Colonic mucosa (tissue), 4 donors: ENCODE measurements at places on chromosomes 2 and 18. TPM values are rescaled to one million over a fixed set of nuclear protein-coding genes. Genes with fewer than 3 reads are reported as not detected.

Gene CCDC74B
- 0.64 TPM for total RNA-seq

Gene ATP8B1
- 359 TPM for total RNA-seq

Gene ADD2
- total RNA-seq, result 1.1 TPM

Gene GKN1
- not detected for total RNA-seq

Gene UGT1A3
- total RNA-seq, result 1.0 TPM

Gene CCDC148
- 0.49 TPM for total RNA-seq

Gene STARD6
- total RNA-seq, result not detected

Gene GPR155
- 1.3 TPM for total RNA-seq

Gene RAB31
- total RNA-seq, result 16.0 TPM

Gene TTN
- 1.8 TPM for total RNA-seq

GRCh38 chr18:58527952-58528287, 101.0 kb downstream of the ALPK2 start:
- no peak for DNase-seq

- DNase-seq, result no peak
Observed at GRCh38 chr2:284896-285492, 2.9 kb downstream of the ALKAL2 start.

- DNase-seq, result no peak
Observed at GRCh38 chr2:98539056-98539735, 69.1 kb downstream of the COA5 start.

DNA sequence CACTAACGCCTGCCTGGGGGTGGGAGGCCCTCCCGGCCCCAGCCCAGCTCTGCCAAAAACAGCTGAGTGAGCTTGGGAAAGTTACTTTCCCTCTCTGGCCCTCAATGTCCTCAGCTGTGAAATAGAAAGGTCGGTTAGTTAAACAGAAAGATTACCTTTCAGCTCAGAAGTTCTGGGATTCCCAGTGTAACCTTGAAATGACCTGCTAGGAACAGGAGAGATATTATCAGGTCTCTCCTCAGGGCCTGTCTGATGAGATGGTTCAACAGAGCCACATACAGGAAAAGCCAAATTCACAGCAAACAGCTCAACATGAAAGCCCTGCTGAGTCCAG, 68.8 kb downstream of the LBH start:
- DNase-seq, result no peak

GRCh38 chr2:70748002-70748784, 19.8 kb downstream of the ADD2 start:
- no peak for DNase-seq

DNA sequence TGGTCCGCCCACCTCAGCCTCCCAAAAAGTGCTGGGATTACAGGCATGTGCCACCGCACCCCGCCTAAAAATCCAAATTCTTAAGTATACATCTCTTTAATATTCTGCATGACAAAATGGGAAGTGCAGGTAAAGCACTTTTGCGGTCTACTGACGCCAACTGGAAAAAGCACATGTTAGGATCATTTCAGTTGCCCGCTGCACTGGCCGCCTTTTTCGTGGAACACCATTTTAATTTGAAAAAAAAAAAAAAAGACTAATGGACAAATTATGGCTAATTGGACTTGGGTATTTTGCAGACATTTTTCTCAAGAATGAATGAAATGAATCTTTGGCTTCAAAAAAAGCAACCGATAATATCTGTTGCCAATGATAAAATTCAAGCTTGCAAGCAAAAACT, 129.3 kb upstream of the GPC1 start:
- no peak for DNase-seq

DNA sequence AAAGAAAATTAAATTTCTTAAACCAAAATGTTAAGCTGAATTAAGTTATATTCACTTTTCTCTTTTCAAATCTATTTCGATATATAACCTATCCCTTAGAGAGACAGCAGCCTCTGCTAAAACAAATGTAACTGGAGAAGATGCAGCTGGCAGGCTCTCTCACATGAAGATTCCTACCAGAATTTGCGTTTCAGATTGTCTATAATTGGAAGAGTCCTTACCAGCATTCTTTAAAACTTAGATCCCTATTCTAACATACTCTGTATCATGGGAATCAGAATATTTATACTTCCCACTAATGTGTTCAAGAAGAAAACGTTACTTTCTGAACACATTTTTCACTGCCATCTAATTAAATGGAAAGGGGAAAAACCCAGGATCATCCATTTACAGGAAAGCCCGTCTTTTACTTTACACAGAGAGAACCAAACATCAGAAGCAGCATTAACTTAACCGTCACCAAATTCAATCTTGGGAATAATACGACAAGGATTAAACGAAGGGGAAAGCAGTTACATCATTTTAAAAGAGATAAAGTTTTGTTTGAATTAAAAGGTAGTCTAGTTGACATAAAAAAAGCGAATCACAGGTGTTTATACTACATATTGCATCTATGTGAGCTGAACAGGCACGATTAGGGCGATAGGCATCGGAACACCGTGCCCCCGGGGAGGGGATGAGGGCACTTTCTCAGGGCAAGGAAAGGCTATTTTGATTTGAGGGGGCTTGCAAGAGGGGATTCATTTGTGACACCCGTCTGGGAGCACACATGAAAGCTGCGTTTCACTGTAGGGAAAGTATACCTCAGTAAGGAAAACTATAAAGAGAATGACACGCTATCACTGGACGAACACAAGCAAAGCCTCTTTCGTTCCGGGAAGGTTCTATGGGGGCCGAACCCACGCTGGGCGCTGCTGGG, 1.3 kb downstream of the PTPN2 start:
- no peak for DNase-seq

GRCh38 chr2:156779416-156780120, 343.4 kb downstream of the GPD2 start:
- DNase-seq, result peak; percentile 55

DNA sequence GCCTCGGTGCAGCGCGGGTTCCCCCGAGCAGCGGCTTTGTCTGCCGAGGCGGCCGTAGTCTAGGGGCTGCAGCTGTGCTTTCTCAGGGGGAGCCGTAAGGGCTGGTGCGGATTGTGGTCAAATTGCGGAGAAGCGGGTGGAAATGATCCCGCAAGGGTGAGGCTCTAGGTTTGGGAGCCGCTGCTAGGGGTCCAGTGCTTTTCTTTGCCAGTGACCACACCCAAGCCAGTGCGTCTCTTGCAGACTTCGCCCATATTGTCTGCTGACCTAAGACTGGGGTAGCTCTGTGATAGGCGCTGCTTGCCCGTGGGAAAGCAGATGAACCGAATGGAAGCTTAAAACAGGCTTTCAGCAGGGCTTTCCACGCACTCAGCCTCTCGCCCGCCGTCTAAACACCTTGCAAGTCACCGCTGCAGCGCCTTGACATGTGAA, 2.1 kb downstream of the DPYSL5 start:
- no peak for DNase-seq

GRCh38 chr18:42893977-42894376, 221.5 kb downstream of the RIT2 start:
- no peak for DNase-seq

DNA sequence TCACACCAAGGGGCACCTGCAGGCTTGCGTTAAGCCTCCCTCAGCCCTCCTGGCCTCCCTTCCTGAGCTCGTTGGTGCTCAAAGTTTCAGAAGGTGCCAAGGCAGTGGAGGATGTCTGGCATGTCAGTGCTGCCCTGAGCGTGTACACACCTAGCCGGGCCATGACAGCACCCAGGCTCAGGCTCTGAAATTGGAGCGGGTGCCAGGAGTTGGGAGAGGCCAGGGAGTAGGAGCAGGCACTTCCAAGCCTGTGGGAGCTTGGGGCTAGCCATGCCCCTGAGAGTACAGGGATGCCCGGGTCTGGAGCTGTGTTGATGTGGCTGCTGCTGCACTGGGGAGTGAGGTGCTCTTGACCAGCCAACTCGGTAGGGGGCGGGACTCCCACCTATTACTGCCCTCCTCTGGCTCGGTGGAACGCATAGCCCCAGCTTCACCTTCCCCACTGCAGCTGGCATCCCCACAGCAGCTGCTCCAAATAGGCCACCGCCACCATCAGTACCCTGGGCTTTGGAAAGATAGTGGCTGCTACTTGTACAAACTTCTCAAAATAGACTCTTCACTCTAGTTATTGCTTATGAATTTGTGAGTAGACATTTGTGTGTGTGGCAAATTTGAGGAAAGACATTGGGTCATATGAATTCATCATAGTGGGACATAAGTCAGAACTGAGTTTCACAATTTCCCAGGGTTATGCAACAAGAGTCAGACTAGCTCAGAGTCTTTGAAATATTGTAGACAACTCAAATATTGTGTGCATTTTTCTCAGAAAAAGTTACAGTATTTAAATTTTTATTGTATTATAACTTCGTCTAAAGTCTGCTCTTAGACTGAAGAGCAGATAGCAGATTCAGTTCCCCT, 6.8 kb upstream of the PCARE start:
- DNase-seq, result no peak

- DNase-seq, result no peak
Observed at GRCh38 chr2:206823178-206823577, 57.8 kb downstream of the FASTKD2 start.

DNA sequence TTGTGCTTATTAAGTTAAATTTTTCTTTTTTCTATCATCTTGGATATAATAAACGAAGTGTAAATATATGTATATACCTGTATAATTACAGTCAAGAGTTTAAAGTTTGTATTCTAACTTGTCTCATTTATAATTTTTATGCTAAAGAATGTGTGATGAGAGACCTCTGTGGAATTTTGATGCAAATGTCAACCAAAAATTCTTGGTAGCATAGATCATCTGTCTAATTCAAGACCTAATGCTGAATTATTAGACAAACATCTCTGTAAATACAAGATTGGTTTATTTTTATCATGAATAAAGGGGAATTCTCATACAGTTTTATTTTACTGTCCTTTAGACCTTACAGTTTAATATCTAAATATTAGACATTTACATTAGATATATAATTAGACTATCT, 149.2 kb upstream of the VWC2L start:
- no peak for DNase-seq

DNA sequence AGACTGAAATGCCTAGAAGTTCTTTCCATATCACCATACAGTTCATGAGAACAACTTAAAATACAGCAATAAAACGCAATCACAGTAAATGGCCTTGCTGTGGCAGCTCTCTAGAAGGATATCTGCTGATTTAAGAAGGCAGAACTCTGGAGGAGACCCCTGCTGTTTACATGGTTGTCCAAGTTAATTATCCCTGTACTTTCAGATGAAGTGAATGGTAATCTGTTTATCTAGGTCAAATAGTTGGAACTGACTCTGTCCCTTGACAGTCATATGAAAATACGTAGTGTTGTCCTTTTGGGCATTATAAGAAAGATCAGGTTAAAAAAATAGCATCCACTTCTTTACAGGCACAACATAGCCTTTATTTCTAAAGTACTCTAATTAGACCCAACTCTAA, 115.6 kb downstream of the COLEC12 start:
- DNase-seq, result no peak

DNA sequence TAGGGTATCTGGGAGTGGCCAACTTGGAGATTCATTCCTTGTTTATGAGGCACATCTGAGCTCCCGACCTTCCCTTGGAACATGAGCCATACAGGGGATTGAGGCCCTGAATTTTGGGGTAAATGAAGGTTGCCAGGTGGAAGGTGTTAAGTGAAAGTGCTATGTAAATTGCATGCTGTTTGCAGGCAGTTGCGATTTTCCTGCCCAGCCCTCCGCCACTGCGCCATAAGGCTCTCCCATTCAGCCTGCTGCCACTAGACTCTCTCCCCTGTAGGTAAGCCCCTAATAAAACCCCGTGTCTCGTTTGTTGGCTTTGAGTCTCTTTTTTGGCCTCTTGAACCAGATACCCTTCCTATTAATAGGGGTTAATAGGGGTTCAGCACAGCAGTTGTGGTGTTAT, 33.8 kb downstream of the PCARE start:
- DNase-seq, result no peak

GRCh38 chr2:120942658-120943057, 207.0 kb downstream of the GLI2 start:
- no peak for DNase-seq

- no peak for DNase-seq
Observed at GRCh38 chr2:159157361-159158209, 128.9 kb downstream of the WDSUB1 start.

- no peak for DNase-seq
Observed at GRCh38 chr2:76247006-76247405, 536.3 kb upstream of the GCFC2 start.

DNA sequence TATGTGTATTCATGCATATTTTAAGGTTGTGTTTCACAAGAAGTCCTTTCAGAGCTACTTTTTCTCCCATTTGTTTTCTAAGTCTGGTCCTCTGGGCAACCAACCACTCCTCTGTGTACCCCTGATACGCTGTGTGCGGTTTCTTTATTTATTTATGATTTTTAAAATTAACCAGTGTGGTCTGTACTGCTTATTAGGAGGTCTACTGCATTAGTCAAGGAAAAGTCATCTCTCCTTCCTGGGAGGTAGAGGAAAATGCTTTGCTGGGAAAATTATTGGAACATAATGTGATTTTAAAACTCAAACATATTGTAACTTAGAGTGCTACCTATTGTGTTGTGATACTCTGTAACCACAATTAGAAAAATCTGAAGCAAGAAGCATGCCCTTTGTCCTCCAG, 1404.3 kb downstream of the SUCLG1 start:
- DNase-seq, result no peak

DNA sequence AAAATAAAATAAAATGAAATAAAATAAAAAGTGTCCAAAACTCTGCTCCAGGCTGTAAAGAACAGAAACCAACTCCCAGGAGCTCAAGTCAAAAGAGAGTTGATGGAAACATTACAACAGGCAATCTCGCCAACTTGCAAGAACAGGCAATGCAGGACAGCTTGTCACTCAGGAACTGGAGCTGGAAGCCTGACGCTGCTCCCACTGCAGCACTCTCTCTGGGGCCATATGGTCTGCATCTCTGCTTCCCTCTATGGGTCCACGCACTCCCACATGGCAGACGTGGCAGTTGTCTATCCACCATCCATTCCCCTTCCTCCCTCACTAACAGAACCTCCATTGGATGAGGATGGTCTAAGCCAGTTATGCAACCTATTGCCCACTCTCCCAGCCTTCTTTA, 23.3 kb upstream of the ARPC2 start:
- DNase-seq, result no peak

DNA sequence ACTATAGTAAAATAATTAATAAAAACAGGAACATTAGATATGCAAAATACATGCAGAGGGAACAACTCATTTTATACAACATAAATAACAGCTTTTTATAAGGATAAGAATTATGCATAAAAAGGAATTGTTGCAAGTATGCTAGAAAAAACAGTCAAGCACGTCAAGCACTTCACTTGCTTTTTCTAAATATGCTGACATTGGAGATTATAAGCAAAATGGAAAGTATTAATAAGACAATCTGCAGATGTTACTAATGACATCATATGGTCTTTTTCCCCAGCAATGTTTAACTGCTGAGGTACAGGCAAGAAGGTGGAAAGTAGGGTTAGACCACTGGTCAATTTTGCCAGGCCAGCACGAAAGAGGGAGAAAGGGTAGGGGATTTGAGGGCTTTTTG, 111.7 kb downstream of the HIBCH start:
- no peak for DNase-seq

DNA sequence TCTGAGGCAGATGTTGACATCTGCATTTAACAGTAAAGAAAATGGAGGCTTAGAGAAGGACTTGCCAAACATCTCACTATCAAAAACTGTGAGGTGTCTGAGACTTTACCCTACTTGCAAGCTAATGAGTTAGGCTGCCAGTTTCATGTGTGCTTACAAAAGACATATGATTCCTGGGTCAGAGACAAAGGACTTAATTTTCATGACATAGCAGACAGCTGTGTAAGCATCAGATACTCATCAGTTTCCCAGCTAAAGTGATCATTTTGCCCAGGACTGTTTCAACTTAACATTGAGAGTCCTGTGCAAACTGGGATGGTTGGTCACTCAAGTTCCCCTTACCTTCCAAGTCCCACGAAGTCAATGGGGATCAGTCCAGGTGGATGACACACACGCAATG, 18.9 kb upstream of the DAPL1 start:
- no peak for DNase-seq

- DNase-seq, result no peak
Observed at GRCh38 chr2:10344105-10345066, 41.7 kb downstream of the HPCAL1 start.
